ENCODE measurements at places on chromosomes 5 and 9.

DNA sequence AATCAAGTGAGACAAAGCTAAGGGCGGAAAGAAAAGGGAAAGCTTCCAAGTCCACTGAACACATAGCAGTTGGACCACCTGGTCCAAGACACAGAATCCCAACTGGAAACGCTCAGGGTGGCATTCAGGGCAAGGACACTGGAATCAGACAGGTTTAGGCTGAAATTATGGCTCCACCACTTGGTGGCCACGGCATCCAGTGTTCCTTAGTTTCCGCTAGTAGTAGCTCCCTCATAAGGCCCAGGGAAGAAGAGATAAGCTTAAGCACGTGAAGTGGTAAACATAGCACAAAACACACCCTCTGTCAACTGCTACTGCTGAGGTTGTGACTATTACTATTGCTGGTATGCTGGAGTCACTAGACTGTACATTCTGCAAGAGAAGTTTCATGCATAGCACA is 209.4 kb downstream of the GLIS3 start:
- no peak for DNase-seq

DNA sequence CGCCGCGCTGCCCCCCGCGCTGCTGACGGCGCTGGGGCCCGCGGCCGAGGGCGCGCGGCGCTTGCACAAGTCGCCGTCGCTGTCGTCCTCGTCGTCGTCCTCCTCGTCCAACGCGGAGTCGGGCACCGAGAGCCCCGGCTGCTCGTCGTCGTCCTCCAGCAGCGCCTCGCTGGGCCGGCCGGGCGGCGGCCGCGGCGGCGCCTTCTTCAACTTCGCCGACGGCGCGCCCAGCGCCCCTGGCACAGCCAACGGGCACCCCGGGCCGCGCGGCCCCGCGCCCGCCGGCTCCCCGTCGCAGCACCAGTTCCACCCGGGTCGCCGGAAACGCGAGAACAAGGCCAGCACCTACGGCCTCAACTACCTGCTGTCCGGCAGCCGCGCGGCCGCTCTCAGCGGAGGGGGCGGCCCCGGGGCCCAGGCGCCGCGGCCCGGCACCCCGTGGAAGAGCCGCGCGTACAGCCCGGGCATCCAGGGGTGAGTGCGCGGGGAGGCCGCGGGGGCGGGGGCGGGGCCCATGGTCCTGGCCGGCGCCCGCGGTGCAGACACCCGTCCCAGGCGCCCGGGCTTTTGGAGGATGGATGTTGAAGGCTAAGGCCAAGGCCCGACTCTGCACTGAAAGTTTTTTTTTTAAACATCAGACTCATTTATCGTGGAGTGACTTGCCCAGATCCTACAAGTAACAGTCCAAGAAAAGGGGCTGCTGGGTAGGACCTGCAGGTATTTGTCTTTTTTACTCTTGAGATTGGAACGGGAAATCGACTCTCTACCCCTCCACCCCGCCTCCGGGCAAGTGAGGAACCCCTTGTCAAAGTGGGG is 1.2 kb downstream of the TENT4A start:
- DNase-seq: no peak

GRCh38 chr5:36029914-36030313 is 36.8 kb downstream of the UGT3A2 start:
- DNase-seq: no peak

DNA sequence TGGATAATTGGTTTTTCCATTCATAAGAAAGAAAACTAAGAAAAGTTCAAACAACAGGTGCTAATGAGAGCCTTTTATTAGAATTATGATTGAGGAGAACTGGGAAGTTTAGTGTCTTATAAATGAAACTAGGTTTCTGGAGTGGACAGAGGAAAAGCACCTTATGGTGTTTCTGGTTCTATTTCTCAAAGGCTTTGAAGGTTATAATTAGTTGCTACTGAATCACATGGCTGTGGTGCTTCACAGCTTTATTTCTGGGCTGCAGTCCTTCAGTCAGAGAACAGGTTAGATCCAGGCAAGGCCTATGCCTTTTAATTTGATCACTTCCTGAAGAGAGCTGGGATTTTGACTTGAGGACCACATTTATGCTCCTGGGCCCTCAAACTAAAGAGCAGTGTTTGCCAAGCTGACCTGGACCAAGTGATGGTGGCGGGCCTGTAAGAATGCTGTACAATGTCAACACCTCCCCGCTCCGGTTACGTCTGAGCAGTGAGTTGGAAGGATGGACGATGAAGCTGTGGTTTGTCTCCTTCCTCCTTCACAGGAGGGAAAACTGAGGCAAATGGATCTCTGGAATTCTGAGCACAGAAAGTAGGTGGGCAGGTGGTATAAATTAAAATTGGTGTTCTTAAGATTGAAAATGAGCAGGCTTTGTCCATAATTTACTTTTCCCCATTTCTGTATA is 56.0 kb downstream of the ZNF462 start:
- DNase-seq: no peak

All from NCI-H1105 treated with DMSO at 0.1 percent for 48 hours (cell line).